Endothelial cell of umbilical vein (primary cell): ENCODE measurements at places on chromosomes 7 and 10.

DNA sequence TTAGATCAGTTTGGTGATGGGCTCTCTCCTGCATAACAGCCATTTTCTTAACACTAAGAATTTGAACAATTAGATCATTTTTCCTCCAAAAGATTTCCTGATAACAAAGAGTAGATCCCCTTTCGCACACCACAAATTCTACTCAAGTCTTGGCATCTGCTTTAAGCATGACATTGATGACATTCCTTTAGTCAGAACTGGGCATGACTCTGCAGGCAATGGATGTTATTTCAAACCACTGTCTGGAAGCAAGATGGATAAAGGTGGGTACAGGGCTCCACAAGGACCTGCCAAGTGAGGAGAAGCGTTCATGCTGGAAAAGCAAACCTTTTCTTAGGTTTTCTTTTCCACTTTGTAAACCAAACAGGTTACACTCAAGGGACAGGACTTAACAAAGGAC, 123.5 kb downstream of the GLCCI1 start:
- DNase-seq: no peak

DNA sequence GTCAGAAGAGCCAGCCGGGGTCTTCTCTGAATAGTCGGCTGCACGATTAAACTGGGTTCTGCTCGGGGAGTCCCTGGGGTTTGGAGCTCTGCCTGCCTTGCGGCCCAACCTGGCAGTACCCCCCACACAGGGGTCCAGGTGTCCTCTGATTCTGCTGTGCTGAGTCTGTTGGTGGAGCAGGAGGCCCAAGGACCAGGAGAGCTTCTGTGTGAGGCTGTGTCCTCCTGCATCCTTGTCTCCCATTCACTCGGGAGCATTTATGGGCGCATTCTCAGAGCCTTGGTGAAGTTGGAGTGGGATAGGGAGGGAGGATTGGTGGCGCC, 14.2 kb downstream of the INPP5A start:
- no peak for DNase-seq

DNA sequence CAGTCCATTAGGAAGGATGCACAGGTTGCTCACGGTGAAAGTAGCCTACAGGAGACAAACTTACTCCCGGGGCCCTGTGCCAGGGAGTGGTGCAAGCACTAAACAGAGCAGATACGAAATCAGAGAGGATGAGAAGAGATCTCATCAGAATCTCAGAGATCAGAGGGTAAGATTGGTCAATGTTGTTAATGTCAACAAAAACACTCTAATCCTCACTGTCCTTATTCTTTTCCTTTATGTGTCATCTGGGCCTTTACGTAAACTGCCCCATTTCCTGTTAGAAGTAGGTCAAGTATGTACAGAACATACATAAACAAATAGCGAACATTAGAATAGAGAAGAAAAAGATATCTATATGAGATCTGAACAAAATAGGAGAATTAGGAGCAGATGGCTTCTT, 163.1 kb downstream of the PPP1R17 start:
- DNase-seq: no peak

- peak; percentile 19 for DNase-seq
Measured at GRCh38 chr10:27285093-27285492, 44.5 kb upstream of the ACBD5 start.

GRCh38 chr7:116772423-116772863, 89.9 kb upstream of the CAPZA2 start:
- DNase-seq: peak; percentile 93

GRCh38 chr7:132150711-132151110, 425.6 kb downstream of the PLXNA4 start:
- no peak for DNase-seq

DNA sequence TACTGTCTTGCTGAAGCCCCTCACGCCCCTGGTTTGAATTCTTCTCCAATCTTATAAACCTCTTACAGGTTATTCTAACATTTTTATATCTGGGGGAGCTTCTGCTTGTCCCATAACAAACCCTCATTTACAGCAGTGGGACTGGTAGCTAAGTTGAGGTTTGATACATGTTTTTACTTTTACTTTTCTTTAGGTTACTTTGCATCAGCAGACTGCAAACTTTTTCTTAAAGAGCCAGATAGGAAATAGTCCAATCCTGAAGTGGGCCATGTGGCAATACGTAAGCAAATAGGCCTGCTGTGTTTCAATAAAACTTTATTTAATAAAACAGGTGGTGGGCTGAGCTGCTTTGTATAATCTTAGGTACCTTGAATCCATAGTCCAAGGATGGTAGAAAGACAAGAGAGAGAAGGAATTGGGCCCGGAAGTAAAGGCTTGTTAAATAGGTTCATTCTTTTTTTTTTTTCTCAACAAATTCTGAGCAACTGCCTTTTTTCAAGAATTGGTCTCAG, 27.3 kb downstream of the RAB18 start:
- DNase-seq: no peak
